Uterus (tissue), 4 donors: ENCODE measurements at places on chromosomes 2 and 18. TPM values are rescaled to one million over a fixed set of nuclear protein-coding genes. Genes with fewer than 3 reads are reported as not detected.

DNA sequence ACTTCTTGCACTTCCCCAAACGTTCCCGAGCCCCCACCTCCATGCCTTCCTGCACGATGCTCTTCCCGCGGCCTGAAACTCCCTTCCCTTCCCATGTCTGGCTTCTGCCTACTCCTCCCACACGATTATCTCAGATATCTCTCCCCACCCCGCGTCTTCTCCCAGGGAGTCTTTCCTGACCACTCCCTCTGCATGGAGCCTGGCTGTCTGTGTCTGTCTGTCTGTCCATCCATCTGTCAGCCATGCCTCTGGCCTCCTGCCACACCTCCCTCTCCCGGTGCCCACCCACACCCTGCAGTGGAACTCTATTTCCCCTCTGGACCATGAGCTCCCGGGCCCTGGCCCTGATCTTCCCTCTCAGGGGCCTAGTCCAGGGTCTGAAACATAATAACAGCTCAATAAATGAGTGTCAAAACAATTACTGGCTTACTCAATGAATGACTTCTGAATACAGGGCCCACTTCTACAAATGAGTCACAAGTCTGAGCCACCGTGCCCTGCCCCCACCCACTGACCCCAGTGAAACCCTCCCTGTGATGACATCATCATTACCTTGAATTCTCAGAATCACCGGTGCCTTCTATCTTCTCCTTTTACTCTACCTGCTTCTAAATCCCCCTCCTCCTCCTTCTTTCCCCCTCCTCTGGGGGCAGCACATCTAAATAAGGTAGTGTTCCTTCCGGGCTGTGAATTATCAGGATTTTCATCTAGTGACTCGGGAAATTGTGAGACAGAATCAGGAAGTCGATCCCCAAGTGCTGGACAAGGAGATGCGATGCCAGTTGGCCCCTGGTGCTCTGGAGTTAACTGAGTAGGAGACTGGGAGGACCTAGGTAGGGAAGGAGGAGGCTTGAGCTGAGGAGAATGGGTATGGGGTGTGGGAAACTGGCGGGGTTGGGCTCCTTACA lies 46.1 kb upstream of the PLB1 start:
- DNase-seq, result no peak
- H3K4me3 ChIP-seq, result no peak overlapping the region
- no peak overlapping the region for H3K27ac ChIP-seq
- no peaks in the 10 kb centered on the region for H3K4me1 ChIP-seq

- no peaks in the 10 kb centered on the region for H3K4me1 ChIP-seq
- no peak overlapping the region for H3K27ac ChIP-seq
- no peak for DNase-seq
- no peak overlapping the region for H3K4me3 ChIP-seq
- no peaks in the 10 kb centered on the region for H3K27me3 ChIP-seq
Observed at GRCh38 chr2:148582679-148583511, 61.7 kb upstream of the EPC2 start.

GRCh38 chr18:22539051-22539765 lies 121.5 kb upstream of the CTAGE1 start:
- no peak overlapping the region for H3K27ac ChIP-seq
- no peak overlapping the region for H3K4me3 ChIP-seq
- DNase-seq, result peak; percentile 65
- no peaks in the 10 kb centered on the region for H3K36me3 ChIP-seq

- H3K36me3 ChIP-seq, result no peaks in the 10 kb centered on the region
- H3K4me1 ChIP-seq, result peaks cover 3% of the 10 kb centered on the region
- no peaks in the 10 kb centered on the region for H3K27me3 ChIP-seq
- peak; percentile 66 for DNase-seq
- H3K4me3 ChIP-seq, result peak within 1 kb of the TSS; percentile 91
Observed at GRCh38 chr2:24049485-24050021, at the start of gene FKBP1B. TSS of gene FKBP1B (plus strand) at chr2:24049741. CDS start at chr2:24049850, 109 bp downstream.

DNA sequence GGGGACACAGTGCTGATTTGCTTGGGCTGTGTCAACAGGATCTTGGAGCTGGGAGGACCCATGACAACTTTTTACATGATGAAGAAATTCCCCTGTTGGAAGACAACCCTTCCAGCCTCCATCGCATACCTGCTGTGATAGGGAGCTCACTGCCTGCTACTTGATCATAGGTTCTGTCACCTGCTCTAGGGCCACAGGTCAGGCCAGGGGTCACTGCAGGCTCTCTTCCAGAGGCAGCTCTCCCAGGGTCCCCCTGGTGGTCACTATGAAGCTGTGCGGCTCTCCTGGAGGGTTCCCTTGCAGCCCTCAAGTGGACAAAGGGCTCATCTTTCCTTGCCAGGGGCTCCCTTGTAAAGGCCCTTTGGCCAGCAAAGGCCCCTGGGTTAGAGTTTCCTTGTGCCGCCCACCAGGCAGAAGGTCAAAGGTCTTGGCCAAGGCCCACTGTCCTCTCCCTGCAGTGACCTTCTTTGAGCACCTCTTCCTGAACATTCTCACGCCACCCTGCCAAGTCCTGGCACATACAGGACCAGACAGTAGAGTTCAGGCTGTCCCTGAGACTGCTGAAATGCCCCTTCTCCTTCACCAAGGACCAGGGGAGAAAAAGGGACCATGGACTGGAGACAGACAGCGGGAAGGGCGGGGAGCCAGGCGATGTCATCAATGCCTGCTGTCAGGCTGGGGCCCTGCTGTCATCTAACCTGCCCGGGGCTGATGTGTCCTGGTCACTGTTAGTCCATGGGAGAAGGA lies 345.1 kb downstream of the DYSF start:
- no peak overlapping the region for H3K27ac ChIP-seq
- no peak overlapping the region for H3K4me3 ChIP-seq
- no peak for DNase-seq
- no peaks in the 10 kb centered on the region for H3K27me3 ChIP-seq

DNA sequence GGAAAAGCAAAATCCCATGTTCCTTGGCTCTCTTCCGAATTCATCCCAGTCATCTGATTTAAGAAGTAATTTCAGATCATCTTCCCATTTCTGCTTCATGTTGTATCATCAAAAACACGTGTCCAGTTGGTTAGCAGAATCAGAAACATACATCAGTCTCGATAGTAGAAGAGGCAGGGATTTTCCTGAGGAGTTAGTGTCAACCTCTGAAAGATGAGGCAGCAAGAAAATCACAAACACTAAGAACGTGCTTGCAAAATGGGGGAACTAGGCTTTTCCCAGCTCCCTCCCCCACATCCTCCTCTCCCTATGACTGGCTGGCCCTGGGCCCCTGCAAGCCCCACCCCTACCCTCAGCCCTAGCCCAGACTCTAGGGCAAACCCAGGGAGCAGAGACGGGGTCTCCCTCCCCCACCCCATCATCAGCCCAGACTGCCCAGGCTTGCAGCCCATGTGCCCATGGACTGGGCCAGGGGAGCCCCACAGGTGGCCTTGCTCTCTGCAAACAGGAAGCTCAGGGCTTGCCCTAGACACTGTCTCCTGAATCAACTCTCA lies 161.0 kb upstream of the ID2 start:
- no peaks in the 10 kb centered on the region for H3K27me3 ChIP-seq
- H3K36me3 ChIP-seq, result no peaks in the 10 kb centered on the region
- H3K4me1 ChIP-seq, result no peaks in the 10 kb centered on the region
- DNase-seq, result no peak

- no peaks in the 10 kb centered on the region for H3K4me1 ChIP-seq
- H3K27ac ChIP-seq, result no peak overlapping the region
Observed at GRCh38 chr2:33530690-33531548, 54.5 kb downstream of the RASGRP3 start.

DNA sequence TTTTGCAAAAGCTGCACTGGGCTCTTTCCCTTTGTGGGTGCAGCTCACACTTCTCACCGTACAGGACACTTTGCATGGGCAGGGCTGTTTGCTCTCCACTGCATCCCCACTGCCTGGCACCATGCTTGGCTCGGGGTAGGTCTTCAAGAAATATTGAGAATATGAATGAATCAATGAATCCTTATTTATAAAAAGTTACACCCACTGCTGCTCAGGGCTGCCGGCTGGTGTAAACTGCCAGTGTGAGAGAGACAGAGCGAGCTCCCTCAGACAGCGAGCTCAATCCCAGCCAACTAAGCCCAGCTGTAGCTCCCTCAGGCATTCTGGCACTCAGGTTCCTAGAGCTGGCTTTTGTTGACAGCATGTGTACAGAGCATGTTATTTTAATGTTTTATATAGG lies 3.4 kb downstream of the TMEM185B start:
- H3K4me3 ChIP-seq, result no peak overlapping the region
- no peak overlapping the region for H3K27ac ChIP-seq
- H3K36me3 ChIP-seq, result no peaks in the 10 kb centered on the region
- H3K27me3 ChIP-seq, result no peaks in the 10 kb centered on the region
- H3K4me1 ChIP-seq, result no peaks in the 10 kb centered on the region

Gene MYOM1
- 3.1 TPM for total RNA-seq

Gene G6PC2
- total RNA-seq, result not detected

Gene POTEI
- not detected for total RNA-seq

Gene HS1BP3
- 37.9 TPM for total RNA-seq

Gene CRACDL
- 9.9 TPM for total RNA-seq

Gene MPPE1
- 40.9 TPM for total RNA-seq

Gene LOXHD1
- total RNA-seq, result not detected
